ENCODE measurements at places on chromosomes 11 and 22.

DNA sequence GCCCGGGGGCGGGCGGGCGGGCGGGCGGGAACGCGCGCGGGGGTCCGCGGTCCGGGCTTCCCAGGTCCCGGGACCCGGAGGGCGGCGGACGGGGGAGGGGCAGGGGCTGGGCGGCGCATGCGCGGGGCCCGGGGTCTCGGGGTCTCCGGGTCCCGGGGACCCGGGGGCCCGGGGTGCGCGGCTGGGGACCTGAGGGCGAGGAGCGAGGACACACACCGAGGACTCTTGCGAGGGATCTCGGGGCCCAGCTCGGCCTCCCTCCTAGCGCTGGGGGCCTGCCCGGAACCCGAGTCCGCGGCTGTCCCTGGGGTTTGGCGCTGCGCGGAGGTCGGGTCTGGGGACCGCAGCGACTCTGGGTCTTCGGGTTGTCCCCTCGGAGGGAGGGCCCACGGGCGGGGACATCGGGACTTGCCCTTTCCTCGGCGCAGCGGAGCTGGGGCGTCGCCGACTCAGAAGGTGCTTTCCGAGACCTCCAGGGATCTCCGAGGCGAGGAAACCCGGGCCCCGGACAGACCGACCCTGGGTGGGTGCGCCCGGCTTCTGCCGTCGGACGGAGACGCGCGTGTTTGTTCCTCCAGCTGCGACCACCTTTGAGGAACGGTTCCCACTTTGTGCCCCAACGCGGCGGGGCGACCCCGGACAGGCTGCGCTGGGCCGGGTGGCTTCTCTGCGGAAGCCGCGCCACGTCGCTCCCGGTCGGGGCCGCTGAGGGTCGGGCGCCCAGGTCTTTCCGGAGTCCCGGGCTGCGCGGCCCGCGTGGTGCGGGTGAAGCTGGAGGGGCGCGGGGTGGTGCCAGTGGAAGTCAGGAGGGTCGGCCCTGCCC is 540 bp downstream of the PPARA start:
- DNase-seq: no peak

DNA sequence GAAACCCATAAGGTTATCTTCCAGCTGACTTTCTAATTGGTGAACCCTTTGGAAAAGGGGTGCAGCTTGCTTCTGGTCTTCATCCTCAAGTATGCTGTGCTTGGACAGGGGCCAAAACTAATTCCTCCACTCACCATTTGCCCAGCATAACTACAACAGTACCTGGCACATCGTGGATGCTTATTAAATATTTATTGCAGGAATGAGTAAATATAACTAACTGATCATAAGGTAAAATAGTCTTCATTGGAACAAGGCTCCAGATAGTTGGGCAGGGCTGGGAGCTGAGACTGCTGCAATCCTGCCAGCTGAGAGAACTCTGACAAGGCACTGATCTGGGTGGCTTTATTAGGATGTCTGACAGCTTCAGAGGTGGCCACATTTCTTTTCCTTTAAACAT is 2.4 kb upstream of the SIDT2 start:
- no peak for DNase-seq

DNA sequence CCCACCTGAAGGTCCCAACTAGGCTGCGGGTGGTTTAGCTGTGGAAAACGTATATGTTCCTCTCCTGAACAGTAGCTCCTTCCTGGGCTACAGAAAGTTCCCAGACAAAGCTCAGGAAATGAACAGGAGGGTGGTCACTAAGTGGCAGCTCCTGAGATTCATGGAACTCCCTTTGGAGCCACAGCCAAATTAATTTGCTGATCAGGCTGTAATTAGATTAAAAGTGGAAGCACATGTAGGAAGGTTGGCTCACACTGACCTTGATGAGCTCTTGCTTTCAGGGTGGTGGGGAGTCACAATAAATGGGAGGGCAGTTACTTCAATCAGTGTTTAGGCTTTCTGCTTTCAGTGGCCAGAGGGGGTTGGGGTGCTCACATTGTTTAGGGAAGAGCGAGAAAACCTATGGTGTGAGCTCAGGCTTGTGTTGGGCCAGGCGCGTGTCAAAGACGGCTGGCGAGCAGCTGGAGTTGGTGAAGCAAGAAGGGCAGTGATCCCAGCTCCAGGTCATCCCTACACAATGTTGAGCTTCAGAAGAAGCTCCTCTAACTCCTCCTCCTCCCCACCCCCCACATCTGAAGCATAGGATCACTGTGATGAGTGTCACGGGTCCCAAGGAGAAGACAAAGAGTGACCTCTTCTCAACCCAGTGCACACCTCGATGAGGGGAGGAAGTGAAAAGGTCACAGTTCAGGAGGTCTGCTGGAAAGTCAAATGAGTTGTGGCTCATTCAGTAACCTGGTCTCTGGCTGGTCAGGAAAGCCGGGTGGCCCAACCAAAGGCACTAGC is 42.5 kb downstream of the CLPB start:
- DNase-seq: no peak

DNA sequence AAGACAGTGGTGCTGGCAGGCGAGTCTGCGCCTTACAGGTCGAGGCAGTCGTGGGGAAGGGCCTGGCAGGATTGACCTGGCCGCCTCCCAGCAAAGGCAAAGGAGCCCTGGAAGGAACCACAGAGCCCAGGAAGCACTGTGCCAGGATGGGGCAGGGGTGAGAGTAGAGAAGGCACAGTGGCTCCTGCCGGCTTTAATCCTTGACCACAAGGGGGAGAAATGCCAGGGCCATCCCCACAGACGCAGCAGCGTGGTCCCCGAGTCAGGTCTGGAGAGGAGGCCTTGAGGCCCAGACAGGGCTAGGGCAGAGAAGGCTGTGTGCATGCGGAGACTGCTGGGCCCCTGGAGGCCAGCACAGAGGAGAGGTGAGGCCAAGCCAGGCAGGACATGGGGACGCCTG is 9.9 kb upstream of the NDUFS8 start:
- no peak for DNase-seq

GRCh38 chr11:76610371-76610770 is 60.2 kb downstream of the LRRC32 start:
- no peak for DNase-seq

DNA sequence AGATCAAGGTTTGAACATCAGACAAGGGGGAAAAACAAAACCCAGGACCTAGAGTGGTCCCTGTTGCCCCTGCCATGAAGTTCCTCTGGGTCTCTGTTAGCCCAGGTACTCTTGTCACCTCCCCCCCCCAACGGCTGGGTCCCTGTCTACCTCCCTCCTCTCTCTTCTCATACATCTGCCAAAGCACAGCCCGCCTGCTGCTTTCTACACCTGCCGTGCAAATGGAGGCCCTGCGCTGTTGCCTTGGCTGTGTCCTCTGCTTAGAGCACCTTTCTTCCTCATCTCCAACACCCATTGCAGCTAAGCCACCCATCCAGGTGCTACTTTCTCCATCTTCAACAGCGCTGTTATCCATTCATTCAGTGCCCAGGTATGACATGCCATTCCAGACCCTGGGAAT is 99.2 kb downstream of the TP53I11 start:
- DNase-seq: no peak

DNA sequence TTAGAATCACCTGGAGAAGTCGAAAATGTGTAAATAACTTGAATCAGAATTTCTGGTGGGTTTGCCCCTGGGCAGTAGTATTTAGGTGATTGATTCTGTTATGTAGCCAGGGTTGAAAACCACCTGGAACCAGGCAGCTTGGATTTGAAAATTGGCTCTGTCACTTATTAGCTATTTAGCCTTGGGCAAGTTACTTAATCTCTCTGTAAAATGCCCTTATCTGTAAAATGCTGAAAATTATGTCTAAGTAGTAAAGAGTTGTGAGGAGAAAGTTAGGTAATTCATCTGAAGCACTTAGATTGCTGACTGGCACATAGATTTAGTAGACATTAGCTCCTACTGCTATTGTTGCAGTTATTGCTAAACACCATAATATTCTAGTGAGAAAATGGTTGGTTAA is 49.3 kb downstream of the PPME1 start:
- DNase-seq: no peak

GRCh38 chr11:107785401-107785800 is 73.2 kb downstream of the SLC35F2 start:
- DNase-seq: no peak

DNA sequence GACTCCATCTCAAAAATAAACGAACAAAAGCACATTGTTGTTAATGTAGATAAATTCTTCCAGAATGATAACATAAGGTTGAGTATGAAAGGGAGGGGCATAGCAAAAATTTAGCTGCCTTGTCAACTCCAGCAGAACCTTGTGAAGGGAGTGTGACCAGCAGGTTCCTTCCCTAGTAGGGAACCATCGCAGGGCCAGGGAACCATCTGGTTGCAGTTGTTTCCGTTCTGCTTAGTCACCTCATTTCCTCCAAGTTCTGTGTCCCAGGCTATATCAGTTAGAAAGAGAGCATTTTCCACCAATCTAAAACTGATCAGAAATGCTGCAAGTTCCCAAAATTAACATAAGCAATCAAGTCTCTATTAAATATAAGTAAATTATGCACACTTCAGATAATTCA is 126.7 kb upstream of the BLID start:
- no peak for DNase-seq

- DNase-seq: no peak
Measured at GRCh38 chr22:28759861-28760560, 12.5 kb upstream of the CCDC117 start.

- no peak for DNase-seq
Measured at GRCh38 chr11:70142221-70142875, 60.7 kb upstream of the FADD start.

GRCh38 chr11:74669211-74670160 is 61.7 kb downstream of the CHRDL2 start:
- no peak for DNase-seq

- DNase-seq: no peak
Measured at GRCh38 chr22:42321908-42322561, 51.6 kb upstream of the TCF20 start.

DNA sequence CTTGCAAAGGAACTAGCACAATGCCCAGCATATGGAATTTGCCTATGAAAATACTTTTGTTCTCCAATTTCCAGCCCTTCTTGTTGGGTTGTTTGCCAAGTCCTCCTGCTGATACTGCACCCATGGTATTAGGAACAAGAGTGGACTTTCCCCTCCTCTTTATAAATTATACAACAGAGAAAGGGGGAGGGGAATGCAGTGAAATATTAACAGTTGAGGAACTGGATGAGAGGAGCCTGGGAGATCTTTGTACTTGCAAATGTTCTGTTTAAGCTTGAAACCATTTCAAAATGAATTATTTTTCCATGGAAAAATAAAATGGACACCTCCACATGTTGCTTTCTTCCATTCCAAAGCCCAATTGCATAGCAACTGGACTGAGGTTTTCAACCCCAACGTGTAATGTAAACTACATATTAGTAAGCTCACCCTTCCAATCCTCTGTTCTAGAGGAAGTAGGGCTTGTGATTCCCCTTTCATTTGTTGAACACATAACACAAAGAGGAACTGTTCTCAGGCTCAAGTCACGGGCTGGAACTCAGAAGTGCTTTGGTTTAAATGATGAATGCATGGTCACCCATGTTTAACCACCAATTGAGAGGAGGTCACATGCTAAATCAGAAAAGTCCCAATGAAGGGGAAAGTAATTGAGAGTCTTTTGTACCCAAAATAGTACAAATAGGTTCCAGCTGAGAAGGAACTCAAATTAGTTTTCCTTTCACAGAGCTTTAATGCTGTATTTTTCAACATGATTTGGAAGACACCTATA is 66.2 kb upstream of the ZC3H12C start:
- DNase-seq: no peak

DNA sequence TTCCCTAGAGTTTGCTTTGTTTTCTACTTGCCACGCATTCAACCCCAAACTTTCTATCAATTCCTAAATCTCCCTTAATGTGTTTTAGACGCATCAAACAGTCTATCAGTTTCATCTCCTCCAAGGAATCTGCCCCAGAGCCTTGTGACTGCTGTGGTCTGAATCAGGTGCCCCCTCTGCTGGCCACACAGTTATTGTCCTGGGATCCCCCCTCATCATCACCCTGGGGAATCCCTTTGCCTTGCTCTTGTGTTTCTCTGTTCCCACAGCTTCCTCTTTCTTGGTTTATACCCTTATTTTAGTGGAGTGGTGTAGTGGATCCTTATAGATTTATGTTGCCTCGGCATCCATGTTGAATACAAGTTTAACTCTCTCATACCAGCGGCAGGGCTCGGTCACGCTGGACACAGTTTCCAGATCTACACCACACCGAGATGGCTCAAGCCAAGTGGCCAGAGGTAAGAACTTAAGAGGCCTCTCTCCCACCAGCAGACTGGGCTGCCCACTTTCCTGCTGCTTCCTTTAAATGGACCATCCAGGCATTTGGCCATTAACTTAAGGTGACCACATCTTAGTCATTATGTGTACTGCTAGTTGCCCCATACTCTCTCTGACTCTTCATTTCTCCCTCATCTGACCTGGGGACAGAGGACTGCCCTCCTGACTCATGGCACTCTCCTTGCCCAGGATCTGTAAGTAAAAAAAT is 8.2 kb downstream of the UPB1 start:
- no peak for DNase-seq

DNA sequence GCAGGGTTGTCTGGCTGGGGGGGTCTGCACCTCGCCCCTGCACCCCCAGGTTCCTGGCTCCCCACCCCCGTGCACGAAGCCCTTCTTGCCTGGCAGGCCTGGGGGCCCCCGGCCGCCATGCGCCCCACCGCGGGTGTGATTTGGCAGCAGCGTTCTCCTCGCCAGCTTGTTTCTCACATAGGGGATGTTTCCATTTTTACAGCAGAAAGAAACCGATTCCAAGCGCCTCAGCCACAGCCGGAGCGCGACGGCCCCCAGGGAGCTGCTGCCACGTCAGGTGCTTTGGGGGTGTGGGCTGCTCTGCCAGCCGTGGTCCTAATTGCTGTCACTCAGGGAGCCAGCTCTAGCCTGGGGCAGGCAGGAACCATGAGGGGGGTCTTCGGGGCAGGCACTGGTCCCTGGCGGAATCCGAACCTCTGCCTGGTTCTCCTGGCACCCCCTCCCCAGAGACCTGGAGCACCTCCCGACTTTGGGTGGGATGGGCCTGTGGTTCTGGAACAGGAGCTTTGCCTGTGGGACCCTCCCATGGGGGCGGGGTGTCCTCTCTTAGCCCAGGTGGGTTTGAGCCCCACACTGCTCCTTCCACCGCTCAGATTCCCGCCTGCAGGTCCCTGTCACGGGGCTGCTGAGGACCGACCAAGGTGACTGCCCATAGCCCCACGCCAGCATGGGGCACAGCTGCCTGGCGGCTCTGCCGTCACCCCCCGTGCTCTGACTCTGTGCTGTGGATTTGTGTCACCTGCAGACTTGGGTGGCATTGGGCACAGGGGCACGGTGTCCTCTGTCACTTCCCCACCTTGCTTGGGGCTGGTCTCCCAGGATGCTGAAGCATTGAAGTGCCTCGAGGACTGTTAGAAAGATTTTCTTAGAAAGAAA is 54.0 kb downstream of the RTN4R start:
- no peak for DNase-seq

DNA sequence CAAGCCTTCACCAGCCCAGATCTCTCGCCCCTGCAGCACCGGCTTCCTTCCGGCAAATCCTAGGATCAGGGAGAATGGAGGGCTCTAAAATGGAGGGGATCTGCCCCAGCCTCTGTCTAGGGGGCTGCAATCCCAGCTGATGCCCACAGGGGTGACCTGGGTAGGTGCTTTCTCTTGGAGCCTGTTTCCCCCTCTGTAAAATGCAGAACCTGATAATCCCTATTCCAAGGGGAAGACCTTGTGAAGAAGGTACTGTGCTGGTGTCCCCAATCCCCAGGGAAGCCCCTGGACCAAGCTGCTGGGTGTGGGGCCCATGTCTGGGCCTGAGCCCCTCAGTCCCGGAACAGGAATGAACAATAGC is 2.8 kb downstream of the EMID1 start:
- no peak for DNase-seq

- DNase-seq: no peak
Measured at GRCh38 chr11:62428871-62429560, 10.2 kb downstream of the SCGB1A1 start.

GRCh38 chr22:43689356-43689755 is 122.7 kb downstream of the EFCAB6 start:
- DNase-seq: no peak

- no peak for DNase-seq
Measured at GRCh38 chr11:17840101-17840548, 105.5 kb downstream of the KCNC1 start.
